ENCODE measurements at places on chromosomes 12 and 14.

DNA sequence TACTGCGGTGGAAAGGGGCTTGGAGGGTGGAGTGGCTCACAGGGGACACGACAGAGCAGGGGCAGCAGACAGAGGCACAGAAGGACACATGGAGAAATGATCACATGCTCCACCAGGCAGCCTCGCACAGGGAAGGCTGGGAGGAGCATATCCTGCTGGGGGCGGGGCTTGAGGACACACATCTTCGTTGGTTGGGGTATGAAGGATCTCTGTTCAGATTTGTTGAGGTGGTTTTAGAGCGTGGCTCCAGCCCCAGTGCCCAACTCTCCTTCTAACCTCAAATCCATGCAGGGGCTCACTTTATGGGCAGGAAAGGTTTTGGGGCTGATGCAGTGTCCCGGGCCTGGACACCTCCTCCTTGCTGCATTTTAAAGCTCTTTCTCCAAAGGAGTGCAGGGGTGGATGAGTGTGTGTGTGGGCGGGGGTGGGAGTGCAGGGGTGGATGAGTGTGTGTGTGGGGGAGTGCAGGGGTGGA is 733 bp upstream of the P3H3 start:
- DNase-seq, result no peak

DNA sequence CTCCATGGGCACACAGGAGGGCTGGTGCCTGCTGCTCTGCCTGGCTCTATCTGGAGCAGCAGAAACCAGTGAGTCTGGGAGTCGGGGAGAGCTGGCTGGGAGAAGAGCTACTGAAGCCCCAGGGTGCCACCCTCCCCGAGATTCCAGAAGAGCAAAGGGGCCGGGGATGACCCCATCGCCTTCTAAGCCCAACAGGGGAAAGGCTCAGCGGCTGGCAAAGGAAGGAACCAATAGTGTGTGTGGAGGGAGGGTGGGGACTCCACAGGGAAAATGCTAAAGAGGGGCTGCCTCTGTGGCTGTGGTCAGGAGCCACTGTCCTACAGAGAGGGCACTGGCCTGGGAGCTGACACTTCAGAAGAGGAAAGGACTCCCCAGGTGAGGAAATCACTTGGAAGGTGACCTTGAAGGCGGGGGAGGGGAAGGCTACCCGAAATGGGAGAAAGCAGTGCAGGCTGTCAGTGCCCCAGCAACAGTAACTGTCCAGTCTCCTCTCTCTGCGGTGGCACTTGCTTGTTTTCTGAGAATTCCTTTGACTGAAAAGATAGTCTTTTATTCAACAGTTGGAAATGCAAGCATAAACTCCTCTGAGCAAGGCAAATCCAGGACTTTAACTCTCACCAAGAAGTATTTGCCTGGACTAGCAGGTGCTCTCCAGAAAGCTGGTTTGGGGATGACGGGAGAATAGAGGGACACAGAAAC is 552 bp downstream of the TAPBPL start:
- no peak for DNase-seq

GRCh38 chr12:46260913-46261476 is 7.8 kb downstream of the SLC38A1 start:
- no peak for DNase-seq

DNA sequence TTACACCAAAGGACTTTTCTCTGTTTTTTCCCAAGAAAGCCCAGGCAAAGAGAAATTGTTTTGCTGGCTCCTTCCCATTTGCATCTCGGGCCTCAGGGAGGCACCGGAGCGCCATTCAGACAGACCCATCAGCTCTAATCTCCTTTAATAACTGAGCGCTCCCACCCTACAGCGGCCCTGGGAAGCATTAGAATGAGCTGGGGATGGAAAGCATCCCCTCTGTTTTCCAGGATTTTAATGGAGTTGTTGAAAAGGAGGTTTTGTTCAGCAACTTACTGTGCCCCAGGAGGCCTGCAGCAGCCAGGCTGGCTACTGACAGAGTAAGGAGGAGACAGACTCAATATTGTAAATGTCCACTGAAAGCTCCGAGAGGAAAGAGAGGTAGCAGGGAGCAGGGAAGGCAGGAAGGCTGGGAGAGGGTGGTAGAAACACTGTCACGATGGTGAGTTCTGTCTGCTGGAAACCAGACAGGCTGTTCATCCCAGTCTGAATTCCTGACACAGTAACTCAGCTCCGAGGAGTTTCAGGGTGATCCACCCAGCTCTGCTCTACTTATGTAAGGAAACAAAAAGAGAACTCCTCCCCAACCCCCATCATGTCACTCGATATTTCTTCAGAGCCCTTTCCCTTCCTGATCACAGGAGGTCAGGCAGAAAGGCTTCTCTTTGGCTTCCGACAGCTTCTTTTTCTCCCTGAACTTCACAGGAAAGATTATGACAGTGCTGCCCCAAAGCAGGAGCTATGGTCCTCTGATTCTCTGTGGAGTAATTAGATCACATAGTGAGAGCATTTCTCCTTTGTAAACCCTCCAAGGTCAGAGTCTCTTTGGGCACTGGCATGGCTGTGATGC is 62.5 kb upstream of the TMEM132D start:
- no peak for DNase-seq

- no peak for DNase-seq
These were observed 143.6 kb upstream of the OTX2 start for GRCh38 chr14:56953884-56954283.

GRCh38 chr14:102573591-102574046 is 18.8 kb upstream of the RCOR1 start:
- DNase-seq, result no peak

DNA sequence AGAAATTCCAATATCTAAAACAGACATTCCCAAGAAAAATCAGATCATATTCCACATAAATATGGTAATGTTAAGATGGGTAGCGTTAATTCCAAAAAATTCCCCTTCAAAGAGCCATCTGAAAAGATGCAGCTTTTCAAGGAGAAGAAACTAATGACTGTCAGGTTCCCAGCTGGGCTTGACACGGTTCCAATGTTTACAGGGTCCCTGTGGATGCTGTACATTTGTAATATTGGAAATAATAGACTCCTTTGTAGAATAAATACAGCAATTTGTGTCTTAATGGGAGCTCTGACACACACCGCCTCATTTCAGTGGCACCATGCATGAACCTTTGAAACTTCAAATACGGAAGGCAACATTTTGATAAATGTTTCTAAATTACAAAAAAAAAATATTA is 140.6 kb downstream of the ITPR2 start:
- DNase-seq, result no peak

DNA sequence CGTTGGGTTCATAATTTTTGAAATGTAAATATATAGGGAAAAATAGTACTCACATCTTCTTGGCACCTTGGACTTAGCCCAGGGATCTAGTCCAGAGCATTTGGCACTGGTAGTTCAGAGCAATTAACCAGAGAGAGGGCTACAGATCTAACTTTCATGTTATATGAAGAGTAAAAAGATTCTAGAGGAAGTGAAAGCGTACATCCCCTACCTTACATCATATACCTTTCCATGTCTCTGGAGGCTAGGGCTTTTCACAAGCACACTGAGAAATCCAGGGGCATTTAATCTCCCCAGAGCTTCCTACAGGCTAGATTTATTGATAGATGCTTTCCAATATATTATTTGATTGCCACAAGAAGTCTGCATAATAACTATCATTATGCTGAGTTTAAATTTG is 687.5 kb upstream of the FBXO33 start:
- no peak for DNase-seq

DNA sequence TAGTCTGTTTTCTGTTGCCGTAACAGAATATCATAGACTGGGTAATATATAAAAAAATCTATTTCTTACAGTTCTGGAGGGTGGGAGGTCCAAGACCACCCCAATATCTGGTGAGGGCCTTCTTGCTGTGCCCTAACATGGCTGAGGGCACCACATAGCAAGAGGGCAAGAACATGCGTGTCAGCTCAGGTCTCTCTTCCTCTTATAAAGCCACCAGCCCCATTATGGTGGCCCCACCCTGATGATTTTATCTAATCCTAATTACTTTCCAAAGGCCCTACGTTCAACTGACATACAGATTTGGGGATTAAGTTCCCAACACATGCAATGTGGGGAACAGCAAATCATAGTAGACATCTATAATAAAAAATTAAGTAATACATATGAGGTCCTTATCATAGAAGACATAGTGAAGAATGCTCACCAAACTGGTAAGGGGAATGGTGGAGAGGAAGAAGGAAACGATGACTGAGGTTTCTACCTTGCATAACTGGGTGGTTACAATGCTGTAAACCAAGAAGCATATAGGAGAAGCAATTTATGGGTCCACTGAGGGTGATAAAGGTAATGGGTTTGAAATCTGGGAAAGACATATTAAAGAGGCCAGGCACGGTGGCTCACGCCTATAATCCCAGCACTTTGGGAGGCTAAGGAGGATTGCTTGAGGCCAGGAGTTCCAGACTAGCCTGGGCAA is 27.0 kb downstream of the BTBD7 start:
- no peak for DNase-seq

DNA sequence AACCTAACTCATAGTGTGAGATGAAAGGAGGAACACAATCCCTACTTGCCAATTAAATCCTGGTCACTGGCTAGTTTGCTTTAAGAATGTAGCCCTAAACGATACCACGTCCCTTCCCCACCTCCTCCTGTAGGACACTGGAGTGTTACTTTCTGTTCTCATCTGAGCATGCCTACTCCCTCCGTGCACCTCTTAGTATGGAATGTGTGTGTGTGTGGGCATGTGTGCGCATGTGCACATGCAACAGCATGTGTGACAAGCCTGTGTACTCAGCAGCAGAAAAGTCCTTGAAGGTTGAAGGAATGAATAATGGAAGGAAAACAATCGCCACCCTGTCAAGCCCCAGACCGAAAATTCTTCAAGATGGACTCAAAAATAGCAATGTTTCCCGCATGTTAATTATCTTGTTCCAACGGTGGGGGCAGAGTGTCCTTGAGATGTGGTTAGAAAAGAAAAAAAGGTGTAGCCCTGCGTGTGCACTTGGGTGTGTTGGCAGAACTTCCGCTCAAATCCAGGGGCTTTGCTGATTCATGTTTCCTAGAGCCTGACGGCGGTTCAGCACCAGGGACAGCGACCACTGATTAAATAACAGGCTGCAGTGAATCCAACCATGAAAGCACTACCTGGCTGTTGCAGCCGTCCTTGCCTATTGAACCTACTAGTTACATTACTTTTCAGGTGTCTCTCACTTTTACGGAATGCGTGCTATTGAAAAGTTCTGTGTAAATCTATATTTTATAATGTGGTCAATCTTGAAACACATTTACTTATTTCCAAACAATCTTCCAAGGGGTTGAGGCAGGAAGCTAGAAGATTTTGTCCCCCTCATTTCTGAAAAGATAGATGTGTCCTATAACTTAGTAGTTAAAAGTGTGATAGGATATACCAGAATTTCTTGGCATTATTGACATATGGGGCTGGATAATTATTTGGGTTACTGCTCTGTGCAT is 79.8 kb downstream of the SRRM4 start:
- no peak for DNase-seq

DNA sequence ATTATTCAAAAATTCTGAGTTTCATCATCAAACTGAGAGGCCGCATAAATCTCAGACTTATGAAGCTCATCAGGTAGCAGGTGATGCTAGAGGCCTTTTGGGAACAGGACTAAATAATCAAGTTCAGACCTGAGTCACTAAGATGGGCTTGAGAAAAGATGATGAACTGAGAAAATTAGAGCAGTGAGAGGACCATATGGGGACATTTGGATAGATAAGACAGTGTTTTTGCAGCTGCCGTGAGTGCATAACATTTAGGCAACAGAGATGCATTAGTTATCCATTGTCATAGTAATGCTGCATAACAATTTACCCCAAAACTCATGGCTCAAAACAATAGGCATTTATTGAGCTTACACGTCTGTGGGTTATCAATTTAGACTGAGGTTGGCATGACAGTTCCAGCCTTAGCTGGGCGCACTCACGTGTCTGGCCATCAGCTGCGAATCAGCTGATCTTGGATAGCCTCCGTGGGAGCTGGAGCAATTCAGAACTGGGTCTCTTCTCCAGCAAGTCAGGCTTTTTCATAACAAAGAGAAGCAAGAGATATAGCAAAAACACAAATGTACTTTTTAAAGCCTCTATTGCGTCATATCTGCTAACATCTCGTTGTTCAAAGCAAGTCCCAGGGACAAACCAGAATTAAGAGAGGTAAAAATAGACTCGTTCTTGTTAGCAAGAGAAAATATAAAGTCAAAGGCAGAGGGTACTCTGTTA is 72.8 kb downstream of the CAPZA3 start:
- DNase-seq, result no peak

DNA sequence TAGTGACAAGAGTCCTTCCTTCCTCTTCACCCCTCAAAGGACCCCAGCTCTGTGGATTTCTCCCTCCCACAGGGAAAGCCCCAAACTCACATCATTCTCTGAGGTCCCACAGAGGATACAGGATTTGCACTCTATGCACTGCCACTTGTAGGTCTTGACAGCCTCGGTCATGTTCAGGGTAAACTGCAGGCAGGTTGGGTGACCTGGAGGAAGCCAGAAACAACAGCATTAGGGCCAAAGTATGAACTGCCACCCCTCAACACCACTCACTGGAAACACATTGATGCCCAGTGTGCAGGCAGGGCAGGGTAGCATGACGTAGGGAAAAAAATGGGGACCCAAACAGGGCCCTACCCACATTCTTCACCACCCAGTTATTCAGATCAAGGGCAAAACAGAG is 264.4 kb downstream of the DPF3 start:
- DNase-seq, result no peak

DNA sequence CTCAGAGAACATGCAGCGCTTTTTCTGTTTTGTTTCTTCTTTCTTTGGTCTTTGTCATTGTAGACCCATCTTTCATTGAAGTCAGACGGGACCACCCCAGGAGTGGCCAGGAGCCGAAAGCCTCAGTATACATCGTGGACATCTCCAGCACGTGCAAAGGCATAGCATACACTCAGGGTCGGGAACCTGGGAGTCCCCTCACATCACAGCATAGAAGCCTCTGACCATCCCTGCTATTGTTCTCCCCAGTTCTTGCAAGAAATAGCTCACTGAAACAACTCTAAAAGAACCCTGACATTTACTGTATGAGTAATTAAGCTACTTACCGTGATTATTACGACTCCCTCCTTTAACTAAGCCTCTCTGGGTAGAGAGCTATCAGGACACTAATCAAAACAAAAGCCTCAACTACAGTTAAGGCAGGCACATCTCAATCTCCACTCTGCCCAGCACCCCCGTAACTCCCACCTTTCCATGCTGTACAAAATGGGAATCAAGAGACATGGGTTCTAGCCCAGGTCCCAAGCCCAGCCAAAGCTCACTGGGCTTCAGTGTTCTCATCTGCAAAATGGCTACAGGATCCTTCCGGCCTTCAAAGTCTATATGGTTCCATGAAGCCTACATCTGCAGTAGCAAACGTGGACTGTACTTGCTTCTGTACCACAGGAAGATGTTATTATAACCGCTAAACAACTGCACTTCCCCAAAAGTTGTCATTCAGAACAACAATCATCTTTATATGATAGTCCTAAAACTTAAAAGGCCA is 6.7 kb downstream of the CCDC88C start:
- no peak for DNase-seq

- DNase-seq, result no peak
These were observed 282.4 kb downstream of the ZFP36L1 start for GRCh38 chr14:68510201-68511128.

Data from stimulated activated CD4-positive, alpha-beta T cell treated with anti-CD3 and anti-CD28 coated beads, TNF-alpha, amount 100 ng/mL, for 1 hour (primary cell).